ENCODE measurements at places on chromosomes 12 and 14.

- DNase-seq = peak; percentile 85
Observed at GRCh38 chr14:65373671-65374039, 38.9 kb upstream of the FUT8 start.

GRCh38 chr12:3821441-3821840 lies 51.8 kb downstream of the PARP11 start:
- DNase-seq = no peak

GRCh38 chr12:4526923-4527546 lies 11.7 kb upstream of the RAD51AP1 start:
- no peak for DNase-seq

GRCh38 chr14:72064501-72064900 lies 132.3 kb downstream of the RGS6 start:
- DNase-seq = no peak

GRCh38 chr14:101494826-101495225 lies 66.5 kb upstream of the DIO3 start:
- DNase-seq = no peak

DNA sequence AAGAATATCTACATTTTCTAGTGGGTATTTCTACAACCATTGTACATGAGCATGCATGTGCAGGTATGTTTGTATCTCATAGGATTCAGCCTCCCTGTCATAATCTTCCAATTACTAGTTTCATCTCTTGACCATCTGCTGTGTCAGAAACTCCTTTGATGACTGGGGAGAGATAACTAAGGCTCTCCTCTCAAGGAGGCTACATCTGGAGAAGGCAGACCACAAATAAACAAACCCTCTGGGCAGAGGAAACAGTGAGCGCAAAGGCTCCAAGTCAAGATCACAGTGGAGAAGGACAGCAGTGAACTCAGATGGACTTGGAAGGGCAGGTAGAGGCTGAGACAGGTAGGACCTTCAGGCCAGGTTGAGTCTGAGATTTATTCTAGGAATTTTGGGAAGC lies 166.4 kb downstream of the PELI2 start:
- no peak for DNase-seq

- DNase-seq = no peak
Observed at GRCh38 chr12:13283867-13284266, 87.3 kb downstream of the EMP1 start.

DNA sequence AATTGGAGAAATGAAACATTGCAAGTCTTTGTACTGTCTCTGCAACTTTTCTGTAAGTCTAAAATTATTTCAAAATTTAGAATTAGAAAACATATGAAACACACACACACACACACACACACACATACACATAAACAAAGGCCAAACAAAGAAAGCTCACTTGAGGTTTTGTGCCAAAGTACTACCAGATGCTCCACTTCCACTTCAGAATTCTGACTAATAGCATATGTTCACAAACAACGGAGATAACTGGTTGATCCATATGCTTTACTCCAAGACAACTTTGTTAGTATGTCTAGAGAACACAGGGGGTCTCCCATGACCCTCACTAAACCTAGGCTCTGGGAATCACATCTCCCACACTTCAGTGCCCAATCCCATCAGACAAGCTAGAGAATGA lies 133.8 kb upstream of the CLEC14A start:
- DNase-seq = no peak

DNA sequence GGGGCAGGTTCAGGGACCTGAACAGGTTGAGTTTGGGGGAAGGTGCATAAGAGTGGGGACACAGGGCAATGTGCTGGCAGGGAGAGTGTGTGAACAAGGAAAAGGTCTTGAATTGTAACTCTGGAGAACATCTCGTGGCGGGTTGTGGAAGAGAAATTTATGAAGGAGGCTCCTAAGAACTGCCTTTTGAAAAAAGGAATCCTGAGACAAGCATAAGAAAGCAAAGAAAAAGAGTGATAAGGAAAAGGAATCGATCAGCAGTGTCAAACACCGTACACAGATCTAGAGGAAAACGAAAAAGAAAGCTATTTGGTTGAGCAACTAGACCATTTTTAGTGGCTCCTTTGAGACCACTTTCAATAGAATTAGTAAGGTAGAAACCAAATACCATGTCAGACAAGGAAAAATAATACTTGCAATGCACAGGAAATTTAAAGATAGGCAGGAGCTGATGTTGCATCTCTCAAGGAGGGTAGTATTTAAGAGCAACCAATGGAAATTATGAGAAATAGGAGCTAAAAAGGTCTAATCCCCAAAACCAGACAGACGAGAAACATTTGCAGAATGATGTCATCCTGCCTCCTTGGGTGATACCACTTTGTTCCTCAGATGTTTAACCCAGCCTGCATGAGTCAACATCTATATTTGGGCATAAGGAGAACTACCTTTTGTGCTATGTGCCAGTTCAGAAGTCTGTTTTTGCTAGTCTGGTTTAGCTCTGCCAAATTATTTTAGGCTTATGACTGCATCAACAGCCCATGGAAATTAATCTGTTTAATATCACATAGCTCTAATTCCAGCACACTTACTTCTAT lies 64.5 kb upstream of the STK38L start:
- peak; percentile 20 for DNase-seq

DNA sequence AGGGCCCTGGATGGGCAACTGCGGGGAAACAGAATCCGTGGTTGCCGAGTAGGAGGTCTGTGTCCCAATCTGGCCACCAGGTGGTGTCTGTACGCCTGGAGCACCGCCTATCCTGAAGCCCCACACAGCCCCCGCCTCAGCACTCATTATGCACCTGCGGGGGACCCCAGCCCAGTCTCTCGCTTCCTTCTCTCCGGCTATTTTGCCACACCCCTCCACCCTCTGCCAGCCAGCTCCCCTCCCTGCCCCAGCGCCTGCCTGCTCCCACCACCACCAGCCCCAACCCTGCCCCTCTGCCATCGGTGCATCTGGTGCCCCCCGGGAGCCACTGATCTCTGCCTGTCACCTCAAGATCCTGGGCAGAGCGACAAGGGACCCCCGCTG lies 2.2 kb upstream of the NXPH4 start:
- no peak for DNase-seq

DNA sequence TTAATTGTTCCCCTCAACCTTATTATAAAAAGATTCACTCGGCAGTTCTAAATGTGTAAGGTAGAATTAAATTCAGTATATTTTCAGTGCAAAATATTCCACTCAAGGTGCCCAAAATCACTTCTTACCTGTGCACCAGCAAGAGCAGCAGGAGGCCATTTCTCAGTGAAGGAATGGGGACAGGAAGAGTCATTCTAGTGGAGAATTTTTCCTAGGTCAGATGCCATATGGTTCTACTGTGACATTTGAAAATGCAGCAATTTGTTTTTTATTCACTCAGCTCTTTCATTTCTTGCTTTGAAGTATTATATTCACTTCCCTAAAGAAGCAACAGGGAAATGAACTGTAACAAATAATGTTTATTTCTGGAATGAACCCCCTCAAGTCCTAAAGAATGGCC lies 264.0 kb upstream of the SYT1 start:
- DNase-seq = no peak

DNA sequence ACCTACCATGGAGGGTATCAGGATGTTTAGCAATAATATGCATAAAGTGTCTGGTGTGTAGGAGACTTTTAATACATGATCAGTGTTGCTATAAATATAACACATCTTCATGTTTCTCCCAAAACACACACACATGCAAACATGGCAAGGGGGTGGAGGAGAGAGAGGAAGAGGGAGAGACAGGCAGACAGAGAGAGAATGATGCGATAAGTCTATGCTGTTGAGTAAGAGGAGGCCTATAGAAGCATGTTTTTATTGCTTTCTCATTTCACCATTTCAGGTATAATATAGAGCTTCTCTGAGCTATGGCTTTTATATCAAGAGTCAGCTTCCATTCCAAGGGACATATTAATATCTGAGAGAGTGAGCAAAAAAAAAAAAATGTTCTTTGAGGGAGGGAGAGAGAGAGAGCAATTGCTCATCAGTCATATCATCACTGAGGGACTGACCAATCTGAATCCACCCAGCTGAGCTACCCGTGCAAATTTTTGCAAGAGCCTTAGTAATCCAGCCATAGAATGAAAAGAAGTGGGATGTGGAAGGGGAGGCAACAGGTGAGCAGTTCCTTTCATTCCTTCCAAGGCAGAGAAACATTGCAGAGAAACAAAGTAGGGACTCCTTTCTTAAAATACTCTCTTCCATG lies 54.8 kb upstream of the RASSF8 start:
- DNase-seq = no peak

GRCh38 chr12:102950107-102950949 lies 7.1 kb upstream of the ASCL1 start:
- DNase-seq = no peak

DNA sequence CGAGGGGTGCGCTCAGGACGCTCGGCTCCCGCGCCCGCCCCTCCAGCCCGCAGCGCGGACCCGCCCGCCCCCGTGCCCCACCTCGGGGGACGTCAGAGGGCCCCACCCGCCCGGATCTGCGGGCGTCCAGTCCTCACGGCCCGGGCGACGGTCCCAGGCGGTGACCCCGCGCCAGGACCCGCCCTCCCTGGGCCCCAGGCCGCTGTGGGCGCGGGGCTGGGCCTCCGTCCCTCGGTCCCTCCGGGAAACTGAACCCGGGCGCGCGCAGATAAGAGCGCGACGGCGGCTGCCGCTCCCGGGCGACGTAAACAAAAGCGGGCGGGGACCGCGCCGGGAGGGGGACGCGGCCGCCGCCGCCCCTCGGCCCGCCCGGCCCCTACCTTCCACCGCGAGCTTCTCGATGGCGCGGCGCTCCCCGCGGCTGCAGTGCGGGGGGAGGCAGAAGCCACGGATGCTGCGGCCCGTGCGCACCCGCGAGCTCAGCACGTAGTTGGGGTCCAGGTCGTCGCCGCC lies 1.1 kb downstream of the CKB start:
- peak; percentile 65 for DNase-seq

DNA sequence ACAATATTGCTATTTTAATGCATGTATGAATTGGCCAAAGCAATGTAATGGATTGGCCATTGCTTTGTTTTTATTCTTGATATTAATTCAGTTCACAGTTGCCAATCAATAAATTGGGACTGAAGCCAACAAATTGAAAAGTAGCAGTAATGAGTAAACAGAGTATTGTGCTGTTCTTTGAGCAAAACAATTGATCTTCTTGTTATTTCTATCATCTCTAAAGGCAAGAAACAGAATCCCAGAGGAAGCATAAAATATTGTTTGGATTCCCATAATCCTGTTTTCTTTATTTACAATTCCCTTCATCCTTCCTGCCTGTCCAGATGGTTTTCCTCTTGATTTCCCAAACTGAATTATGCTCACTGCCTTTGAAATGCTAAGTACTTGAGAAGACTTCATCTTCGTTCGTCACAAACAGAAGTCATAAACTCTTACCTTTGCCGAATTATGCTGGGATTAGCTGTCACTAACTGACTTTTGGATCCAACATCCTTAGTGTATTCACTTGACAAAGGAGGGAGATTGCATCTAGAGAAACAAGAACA lies 85.9 kb downstream of the ST8SIA1 start:
- DNase-seq = no peak

DNA sequence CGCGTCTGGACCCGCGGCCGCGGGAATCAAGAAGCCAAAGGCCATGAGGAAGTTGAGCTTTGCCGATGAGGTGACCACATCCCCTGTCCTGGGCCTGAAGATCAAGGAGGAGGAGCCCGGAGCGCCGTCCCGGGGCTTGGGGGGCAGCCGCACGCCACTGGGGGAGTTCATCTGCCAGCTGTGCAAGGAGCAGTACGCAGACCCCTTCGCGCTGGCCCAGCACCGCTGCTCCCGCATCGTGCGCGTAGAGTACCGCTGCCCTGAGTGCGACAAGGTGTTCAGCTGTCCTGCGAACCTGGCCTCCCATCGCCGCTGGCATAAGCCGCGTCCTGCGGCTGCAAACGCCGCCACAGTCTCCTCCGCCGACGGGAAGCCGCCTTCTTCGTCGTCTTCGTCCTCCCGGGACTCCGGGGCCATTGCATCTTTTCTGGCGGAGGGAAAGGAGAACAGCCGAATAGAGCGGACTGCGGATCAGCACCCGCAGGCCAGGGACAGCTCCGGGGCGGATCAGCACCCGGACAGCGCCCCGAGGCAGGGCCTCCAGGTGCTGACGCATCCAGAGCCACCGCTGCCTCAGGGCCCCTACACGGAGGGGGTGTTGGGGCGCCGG lies 1.0 kb downstream of the INSM2 start:
- DNase-seq = peak; percentile 18

DNA sequence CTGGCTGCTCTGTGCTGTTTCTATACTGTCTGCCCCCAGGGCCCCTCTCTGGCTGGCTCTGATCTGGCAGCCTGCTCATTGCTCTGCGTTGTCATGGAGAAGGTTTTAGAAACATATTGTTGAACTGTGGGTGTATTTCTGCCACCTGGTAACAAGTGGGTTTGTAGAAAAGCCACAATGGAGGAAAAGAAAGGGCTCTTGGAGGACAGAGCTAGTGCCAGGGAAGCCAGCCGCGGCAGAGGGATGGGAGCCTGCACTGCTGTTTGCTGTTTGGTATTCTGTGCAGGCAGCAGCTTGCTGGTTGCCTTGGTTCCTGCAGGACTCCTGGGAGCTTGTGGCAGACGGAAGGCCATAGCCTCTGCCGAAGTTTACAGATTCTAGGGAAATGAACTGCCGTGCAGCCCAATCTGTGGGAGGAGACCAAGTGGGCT lies 15.1 kb downstream of the CCDC177 start:
- DNase-seq = peak; percentile 30

- no peak for DNase-seq
Observed at GRCh38 chr12:57195611-57196371, 20.8 kb upstream of the NXPH4 start.

DNA sequence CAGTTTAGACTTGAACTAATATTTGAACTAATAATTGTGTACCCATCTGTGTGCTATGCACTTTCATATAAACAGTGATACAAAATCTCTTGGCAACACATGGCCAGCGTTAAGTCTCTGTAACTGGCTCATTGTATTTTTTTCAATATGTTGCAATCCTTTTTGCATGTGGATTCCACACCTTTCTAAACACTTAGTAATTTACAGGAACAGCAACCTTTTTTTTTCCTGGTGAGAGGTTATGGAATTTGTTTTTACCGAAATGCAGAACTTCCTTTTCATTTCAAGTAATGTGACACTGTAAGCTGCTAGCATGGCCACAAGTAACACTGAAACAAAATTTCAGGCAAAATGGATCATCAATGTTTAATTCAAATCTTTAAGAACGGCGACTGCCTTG lies 45.4 kb upstream of the EPS8 start:
- DNase-seq = no peak

DNA sequence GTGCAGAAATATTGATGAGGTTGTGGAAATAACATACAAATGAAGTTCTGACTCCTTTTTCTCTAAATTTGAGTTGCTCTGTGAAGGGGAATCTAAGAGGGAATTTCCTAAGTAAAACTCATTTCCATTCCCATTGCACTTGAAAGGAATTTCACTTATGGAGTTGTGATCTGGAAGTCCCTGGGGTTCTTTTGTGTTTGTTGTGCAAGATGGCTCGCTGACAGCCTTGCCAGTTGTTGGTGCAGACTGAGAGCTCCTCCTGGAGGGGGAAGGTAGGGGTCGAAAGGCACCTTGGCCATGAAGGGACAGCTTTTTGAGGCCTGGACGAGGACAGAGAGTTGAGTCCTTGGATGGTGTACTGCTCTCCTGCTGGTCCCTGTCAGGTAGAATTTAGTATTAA lies 72.0 kb downstream of the C12orf56 start:
- DNase-seq = no peak

All from putamen (tissue), 1 donor.